CD4-positive, alpha-beta memory T cell (primary cell): ENCODE measurements at places on chromosomes 3 and 15. TPM values are rescaled to one million over a fixed set of nuclear protein-coding genes. Genes with fewer than 3 reads are reported as not detected.

- H3K4me1 ChIP-seq = peaks cover 16% of the 10 kb centered on the region
- no peaks in the 10 kb centered on the region for H3K27me3 ChIP-seq
- peaks cover 6% of the 10 kb centered on the region for H3K36me3 ChIP-seq
Measured at GRCh38 chr15:52649686-52650085, 29.5 kb downstream of the ATOSA start.

GRCh38 chr3:181839916-181840297 is 128.2 kb downstream of the SOX2 start:
- H3K4me1 ChIP-seq = no peaks in the 10 kb centered on the region
- no peaks in the 10 kb centered on the region for H3K27me3 ChIP-seq
- DNase-seq = no peak

GRCh38 chr15:48177766-48178647 is at the start of gene MYEF2:
TSS of gene MYEF2 (minus strand) at chr15:48178295. CDS start at chr15:48178237, 58 bp downstream.
- H3K4me1 ChIP-seq = peaks cover 13% of the 10 kb centered on the region
- no peaks in the 10 kb centered on the region for H3K27me3 ChIP-seq
- peak within 1 kb of the TSS; percentile 58 for H3K4me3 ChIP-seq
- peak; percentile 52 for DNase-seq
- H3K27ac ChIP-seq = peak within 1 kb of the TSS; percentile 51

DNA sequence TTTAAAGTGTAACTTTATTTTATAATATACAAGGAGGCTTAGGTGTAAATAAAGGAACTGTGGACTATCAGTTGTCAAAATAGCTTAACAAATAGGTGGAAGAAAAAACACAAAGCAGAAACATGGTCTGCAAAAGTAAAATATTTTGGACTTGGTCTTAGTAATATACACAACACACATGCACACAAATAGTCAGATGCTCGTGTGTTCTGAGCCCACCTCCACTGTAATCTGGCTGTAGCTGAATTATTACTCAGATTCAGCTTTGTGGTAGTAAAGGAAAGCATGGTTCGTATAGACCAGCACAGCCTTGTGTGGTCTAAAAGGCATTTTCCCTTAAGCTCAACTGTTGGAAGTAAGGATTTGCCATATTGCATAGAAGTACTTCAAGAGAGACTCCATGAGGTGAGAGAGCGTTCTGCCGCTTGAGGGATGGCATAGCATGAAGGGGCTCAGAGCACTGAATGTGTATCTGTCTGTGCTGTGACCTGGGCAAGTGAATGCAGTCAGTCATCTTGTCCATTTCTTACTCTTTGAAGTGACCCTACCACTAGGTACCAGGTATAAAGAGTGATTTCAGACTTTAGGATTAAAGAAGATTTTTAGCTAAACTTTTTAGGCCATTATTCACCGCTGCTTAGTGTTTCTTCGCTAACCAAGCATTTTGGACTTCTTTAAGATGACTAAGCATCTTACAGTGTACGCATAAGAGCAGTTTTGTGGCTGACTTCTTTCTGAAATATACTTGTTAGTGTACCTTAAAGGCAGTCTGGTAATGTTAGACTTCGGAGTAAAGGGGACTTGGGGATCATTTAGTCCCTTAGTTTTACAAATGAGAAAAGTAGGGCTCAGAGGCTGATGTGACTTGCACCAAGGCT is 15.2 kb downstream of the TPM1 start:
- DNase-seq = no peak
- H3K36me3 ChIP-seq = peaks cover 29% of the 10 kb centered on the region
- no peak overlapping the region for H3K27ac ChIP-seq

- H3K27ac ChIP-seq = no peak overlapping the region
- no peaks in the 10 kb centered on the region for H3K36me3 ChIP-seq
- no peaks in the 10 kb centered on the region for H3K27me3 ChIP-seq
- no peak for DNase-seq
- H3K4me1 ChIP-seq = peaks cover 11% of the 10 kb centered on the region
- no peak overlapping the region for H3K4me3 ChIP-seq
Measured at GRCh38 chr15:68375191-68375631, 56.8 kb downstream of the ITGA11 start.

GRCh38 chr15:63772520-63772919 is 61.2 kb downstream of the HERC1 start:
- peaks cover 5% of the 10 kb centered on the region for H3K4me1 ChIP-seq
- H3K27ac ChIP-seq = no peak overlapping the region
- peaks cover 18% of the 10 kb centered on the region for H3K36me3 ChIP-seq
- DNase-seq = no peak

Gene ADAMTS17
- total RNA-seq = 6.2 TPM

Gene SAMMSON
- not detected for total RNA-seq

- peaks cover 47% of the 10 kb centered on the region for H3K27me3 ChIP-seq
- no peaks in the 10 kb centered on the region for H3K36me3 ChIP-seq
- no peak overlapping the region for H3K4me3 ChIP-seq
- no peak overlapping the region for H3K27ac ChIP-seq
Measured at GRCh38 chr15:96327155-96327741, 3.3 kb upstream of the NR2F2 start.

GRCh38 chr15:75985971-75986370 is 26.3 kb downstream of the NRG4 start:
- H3K27ac ChIP-seq = no peak overlapping the region
- no peak overlapping the region for H3K4me3 ChIP-seq

Gene CCDC39
- total RNA-seq = 0.29 TPM

Gene GMNC
- total RNA-seq = not detected

DNA sequence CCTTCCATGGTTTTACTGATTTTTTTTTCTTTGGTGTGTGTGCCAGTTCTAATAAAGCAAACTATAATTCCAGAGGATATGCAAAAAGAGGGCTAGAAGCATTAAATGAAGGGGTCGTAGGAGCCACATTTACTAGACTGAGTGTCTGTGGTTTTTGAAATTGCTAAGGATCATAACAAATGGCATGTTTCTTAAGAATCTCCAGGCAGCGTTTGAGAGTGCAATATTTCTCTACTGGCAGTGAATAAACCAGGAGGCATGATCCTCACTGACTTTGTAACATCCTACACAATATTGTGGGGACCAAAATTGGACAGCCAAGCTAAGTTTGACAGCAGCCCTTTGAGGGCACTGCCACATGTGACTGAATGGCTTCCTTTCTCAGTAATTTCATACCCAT is 115.9 kb upstream of the CCNL1 start:
- no peak overlapping the region for H3K27ac ChIP-seq
- DNase-seq = no peak
- H3K27me3 ChIP-seq = no peaks in the 10 kb centered on the region
- no peaks in the 10 kb centered on the region for H3K4me1 ChIP-seq
- no peaks in the 10 kb centered on the region for H3K36me3 ChIP-seq
- no peak overlapping the region for H3K4me3 ChIP-seq

Gene STAG1
- 56.1 TPM for total RNA-seq

DNA sequence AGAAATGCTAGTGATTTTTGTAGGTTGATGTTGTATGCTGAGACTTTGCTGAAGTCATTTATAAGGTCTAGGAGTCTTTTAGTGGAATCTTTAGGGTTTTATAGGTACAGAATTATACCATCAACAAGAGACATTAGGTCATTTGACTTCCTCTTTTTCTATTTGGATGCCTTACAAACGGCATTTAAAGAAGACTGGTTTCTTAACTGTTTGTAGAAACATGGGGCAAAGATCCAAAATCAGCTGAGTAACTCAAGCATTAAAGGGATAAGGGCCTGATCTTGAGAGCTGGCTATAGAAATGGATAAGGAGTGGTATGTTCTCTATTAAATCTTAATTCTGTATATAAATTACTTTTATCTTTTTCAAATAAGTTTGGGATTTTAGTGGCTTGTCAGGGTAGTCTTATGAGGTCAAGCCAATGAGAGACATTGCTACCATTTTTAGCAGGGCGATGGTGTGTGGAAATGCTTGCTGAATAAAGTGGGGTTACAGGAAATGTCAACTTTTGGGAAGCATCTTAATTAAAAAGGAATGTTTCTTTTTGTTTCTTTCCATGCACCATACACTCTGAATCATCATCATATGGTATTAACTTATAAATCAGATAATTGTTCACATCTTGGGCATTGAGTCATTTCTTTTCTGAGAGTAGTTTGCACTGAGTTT is 197.7 kb upstream of the GBE1 start:
- no peak overlapping the region for H3K27ac ChIP-seq
- DNase-seq = no peak
- H3K4me1 ChIP-seq = no peaks in the 10 kb centered on the region
- no peak overlapping the region for H3K4me3 ChIP-seq
- H3K27me3 ChIP-seq = no peaks in the 10 kb centered on the region

Gene TM4SF4
- total RNA-seq = not detected

DNA sequence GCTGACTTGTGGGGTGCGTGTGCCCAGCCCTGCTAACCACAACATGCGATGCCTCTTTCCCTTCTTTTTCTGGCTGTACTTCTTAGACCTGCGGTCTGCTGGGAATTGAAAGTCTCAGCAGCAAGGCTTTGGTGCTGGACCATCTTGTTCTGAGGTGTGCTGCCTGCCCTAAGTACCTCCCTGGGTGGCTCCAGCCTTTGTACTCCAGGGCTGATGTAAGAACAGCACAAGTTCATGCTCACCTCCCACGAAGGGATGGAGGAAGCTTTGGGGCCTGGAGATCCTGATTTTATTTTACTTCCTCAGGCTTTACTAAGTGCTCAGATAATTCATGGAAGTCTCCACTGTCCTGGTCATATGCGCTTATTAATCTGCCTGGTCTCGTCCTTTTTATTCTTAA is 28.9 kb downstream of the FAM43A start:
- H3K36me3 ChIP-seq = no peaks in the 10 kb centered on the region
- no peaks in the 10 kb centered on the region for H3K27me3 ChIP-seq
- H3K4me3 ChIP-seq = no peak overlapping the region
- no peaks in the 10 kb centered on the region for H3K4me1 ChIP-seq
- DNase-seq = no peak

DNA sequence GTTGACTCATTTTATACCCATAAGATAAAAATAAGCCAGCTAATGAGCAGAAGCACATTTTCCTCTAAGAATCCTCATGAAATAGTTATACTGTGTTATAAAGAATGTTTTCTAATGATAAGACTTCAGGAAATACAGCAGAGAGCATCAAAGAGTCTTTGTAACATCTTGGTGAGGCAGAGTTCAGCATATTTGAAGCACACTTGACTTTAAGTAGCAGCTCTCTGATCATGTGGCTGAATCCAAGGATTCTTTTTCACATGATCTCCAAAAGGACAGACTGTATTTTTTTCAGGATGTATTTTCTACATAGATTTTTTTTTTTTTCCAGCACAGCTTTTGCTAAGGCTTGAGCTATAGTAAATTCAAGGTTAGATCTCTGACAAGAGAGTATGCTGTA is 195.1 kb downstream of the SI start:
- no peaks in the 10 kb centered on the region for H3K4me1 ChIP-seq
- H3K36me3 ChIP-seq = no peaks in the 10 kb centered on the region
- H3K27ac ChIP-seq = no peak overlapping the region
- H3K27me3 ChIP-seq = no peaks in the 10 kb centered on the region

GRCh38 chr15:57761562-57761961 is 55.0 kb downstream of the POLR2M start:
- no peak for DNase-seq
- no peak overlapping the region for H3K27ac ChIP-seq
- H3K4me1 ChIP-seq = no peaks in the 10 kb centered on the region
- no peaks in the 10 kb centered on the region for H3K36me3 ChIP-seq
- H3K4me3 ChIP-seq = no peak overlapping the region

- H3K36me3 ChIP-seq = no peaks in the 10 kb centered on the region
- H3K27me3 ChIP-seq = no peaks in the 10 kb centered on the region
- no peak overlapping the region for H3K4me3 ChIP-seq
- DNase-seq = peak; percentile 31
Measured at GRCh38 chr15:32651229-32651837, 9.8 kb downstream of the SCG5 start.

GRCh38 chr3:60729056-60729455 is 522.2 kb downstream of the FHIT start:
- DNase-seq = no peak
- H3K4me1 ChIP-seq = no peaks in the 10 kb centered on the region
- no peak overlapping the region for H3K4me3 ChIP-seq
- no peak overlapping the region for H3K27ac ChIP-seq
- H3K36me3 ChIP-seq = no peaks in the 10 kb centered on the region
- no peaks in the 10 kb centered on the region for H3K27me3 ChIP-seq

- H3K27me3 ChIP-seq = no peaks in the 10 kb centered on the region
- no peaks in the 10 kb centered on the region for H3K36me3 ChIP-seq
- DNase-seq = no peak
- H3K4me1 ChIP-seq = no peaks in the 10 kb centered on the region
- no peak overlapping the region for H3K27ac ChIP-seq
Measured at GRCh38 chr3:66014651-66015050, 24.1 kb downstream of the MAGI1 start.

DNA sequence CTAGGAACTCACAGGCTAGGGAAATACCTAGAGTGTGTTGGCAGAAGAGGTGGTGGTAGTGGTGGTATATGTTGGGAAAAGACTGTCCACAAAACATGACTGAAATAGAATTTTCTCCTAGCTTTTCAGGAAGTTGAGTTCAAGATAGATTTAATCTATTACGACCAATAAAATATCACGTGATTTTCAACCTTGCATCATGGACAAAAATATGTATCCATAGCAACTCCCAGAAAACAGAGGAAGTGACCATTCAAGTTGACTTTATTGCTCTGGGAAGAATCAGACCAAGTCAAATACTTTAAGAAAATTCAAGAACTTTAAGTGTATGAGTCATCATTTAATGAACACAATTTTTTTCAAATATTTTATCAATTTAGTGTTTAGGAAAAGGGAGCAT is 347.0 kb upstream of the ZNF385D start:
- H3K4me1 ChIP-seq = no peaks in the 10 kb centered on the region
- no peak overlapping the region for H3K4me3 ChIP-seq
- no peaks in the 10 kb centered on the region for H3K27me3 ChIP-seq

DNA sequence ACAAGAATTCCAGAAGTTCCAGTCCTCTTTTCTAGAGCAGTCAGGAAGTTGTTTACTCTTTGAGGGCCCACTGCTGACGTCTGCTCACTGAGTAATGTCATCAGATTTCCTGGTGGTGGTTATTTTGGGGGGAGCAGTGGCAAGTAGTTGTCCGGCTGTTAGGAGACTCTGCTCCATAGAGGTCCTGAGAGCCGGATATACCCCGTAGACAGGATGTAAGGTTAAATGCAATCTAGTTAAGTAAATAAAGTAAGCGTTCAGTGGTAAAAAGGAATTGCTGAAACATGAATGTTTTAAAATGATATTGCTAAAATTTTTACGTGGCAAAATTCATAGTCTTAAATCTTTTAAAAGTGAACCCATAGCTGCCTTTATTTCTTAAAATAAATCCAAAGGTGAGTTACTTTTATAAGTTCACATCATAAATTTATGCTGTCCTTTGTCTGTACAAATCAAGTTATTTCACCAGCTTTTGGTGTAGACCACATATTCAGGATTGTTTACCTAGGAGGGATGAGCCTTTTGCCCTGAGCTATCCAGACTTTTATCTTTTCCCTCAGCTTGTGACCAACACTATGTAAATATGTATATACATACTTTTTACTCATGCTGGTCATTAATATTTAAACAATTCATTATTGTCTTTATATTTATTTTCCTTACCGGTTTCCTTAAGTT is 65.8 kb downstream of the PDE8A start:
- DNase-seq = peak; percentile 43
- H3K27ac ChIP-seq = no peak overlapping the region
- H3K4me3 ChIP-seq = no peak overlapping the region
- H3K4me1 ChIP-seq = peaks cover 12% of the 10 kb centered on the region

- no peaks in the 10 kb centered on the region for H3K36me3 ChIP-seq
- H3K27me3 ChIP-seq = no peaks in the 10 kb centered on the region
- DNase-seq = no peak
- H3K4me3 ChIP-seq = no peak overlapping the region
- no peaks in the 10 kb centered on the region for H3K4me1 ChIP-seq
Measured at GRCh38 chr15:58383876-58384275, 47.9 kb upstream of the LIPC start.

GRCh38 chr3:59737241-59737640 is 687.4 kb upstream of the CFAP20DC start:
- no peak overlapping the region for H3K4me3 ChIP-seq
- no peaks in the 10 kb centered on the region for H3K36me3 ChIP-seq
- no peak for DNase-seq
- no peaks in the 10 kb centered on the region for H3K4me1 ChIP-seq
- no peaks in the 10 kb centered on the region for H3K27me3 ChIP-seq
- H3K27ac ChIP-seq = no peak overlapping the region

Gene ANKRD34C
- not detected for total RNA-seq
